ENCODE measurements at places on chromosomes 12 and 14.
A peak's percentile ranks its signal among the peaks of the same experiment; 100 is the strongest.

DNA sequence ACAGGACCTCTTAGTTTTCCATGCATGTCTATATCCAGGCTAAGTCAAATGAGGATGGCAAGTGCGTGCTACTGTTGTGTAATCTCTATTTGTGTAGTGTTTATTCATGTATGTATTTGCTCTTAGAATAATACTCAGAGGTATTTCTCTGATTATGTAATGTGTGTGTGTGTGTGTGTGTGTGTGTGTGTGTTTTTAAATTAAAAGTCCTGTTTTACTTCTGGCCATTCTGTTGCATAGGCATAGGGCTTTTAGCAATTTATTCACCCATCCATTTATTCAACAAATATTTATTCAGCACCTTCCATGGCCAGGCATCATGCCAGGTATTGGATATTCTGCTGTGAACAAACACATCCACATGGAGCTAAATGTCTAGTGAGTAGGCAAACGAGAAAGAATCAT lies 63.5 kb downstream of the PELI2 start:
- no peak for DNase-seq

DNA sequence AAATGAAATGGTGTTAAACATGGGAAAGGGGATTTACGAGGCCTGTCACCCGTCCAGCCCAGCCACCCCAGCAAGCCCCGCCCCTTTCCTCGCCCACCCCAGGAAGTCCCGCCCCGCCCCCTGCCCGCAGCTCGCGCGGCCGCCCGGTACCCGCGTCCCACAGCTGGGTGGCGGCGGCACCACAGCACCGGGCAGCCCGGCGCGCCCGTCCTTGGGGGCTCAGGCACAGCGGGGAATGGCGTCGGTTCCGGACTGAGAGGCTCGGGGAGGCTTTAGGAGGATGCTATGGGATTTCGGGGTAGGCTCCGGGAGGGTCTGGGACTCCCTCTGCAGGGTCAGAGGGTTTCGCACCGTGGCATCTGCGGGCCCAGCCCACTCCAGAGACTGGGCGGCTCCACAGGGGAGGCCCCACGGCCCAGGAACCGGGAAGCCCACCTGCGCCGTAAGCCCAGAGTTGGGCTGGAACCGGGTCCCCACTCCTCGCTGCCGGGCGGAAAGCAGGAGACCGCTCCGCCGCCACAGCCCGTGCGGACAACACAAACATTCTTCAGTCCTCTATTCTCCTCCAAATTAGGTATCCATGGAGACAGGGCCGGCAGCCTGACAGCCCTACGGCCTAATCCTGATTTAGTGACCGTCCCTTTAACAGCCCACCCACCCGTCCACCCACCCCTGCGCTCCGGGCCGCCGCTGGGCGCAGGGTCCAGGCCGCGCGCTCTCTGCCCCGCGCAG lies 1.4 kb downstream of the FIGNL2 start:
- peak; percentile 82 for DNase-seq

DNA sequence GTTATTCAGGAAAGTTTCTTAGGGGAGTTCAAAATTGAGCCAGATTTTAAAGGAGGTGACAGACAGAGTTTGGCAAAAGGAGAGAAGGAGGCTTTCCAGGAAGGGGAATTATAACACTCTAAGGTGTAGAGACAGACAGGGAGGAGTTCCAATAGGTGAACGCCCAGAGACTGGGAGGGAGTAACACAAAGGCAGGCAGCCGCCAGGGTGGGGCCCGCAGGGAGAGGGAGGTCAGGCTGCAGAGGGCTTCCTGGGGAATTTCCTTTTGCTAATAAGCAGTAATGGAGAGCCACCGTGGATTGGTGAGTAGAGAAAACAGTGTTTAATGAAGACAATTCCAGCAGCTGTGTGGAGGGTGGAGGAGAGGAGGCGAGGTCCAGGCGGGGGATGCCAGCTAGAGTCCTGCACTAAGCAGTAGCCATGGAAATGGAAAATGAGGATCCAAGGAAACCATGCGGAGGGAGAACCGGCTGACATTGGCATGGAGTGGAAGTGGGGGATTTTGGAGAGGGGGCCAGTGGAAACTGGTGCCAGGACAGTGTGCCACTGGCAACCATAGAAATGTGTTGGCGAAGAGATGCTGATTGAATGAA lies 22.2 kb downstream of the GRIN2B start:
- no peak for DNase-seq

GRCh38 chr14:39827901-39828655 lies 395.8 kb upstream of the FBXO33 start:
- no peak for DNase-seq

GRCh38 chr12:3420693-3421092 lies 70.3 kb upstream of the PRMT8 start:
- no peak for DNase-seq

DNA sequence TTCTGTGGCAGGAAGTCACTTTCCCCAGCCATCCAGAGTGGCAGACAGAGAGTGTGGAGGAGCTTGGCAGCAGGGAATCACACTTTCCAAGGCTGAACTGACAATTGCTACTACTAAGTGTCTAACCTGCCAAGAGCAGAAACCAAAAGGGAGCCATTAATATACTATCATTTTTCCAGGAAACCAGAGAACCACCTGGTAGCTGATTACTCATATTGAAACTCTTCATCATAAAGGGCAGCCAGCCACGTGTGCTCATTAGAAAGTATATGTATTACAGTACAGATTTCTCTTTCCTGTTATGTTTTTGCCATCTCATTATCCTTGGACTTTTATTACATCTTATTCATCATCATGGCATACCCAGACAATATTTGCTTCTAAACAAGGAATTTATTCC lies 374.9 kb downstream of the GXYLT1 start:
- no peak for DNase-seq

GRCh38 chr12:109559601-109560000 lies 13.7 kb downstream of the MMAB start:
- DNase-seq: no peak

DNA sequence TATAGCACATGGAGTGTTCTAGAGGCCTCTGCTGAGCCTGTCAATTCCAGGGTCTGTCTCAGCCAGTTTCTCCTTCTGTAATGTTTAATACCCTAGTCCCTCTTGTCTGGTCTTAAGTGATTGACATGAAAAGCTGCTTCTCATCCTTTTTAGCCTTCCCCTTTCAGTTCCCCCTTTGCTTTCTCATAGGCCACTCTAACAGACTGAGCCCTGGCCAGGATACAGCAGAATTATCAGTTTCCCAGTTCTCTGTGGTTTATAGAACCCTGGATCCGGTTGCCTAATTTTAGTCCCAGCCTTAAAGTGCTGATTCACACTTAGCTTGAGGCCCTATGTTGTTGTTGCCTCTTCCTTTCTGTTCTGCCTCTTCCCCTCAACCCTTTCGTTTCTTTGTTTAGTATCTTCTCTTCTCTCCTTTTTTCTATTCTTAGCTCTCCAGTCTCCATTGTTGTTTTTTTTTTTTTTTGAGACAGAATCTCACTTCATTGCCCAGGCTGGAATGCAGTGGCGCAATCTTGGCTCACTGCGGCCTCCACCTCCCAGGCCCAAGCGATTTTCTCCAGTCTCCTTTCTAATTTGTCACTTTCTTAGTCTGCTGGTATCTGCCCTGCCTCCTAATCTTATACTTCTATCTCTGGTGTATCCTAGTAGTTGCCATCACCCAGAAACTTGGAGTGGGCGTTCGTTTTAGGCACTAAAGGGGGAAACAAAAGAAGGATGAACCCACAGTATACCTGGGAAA lies 2.9 kb upstream of the BIN2 start:
- DNase-seq: no peak

GRCh38 chr12:84786622-84787021 lies 126.0 kb downstream of the SLC6A15 start:
- no peak for DNase-seq

- no peak for DNase-seq
Measured at GRCh38 chr14:22502551-22502950, 86.5 kb downstream of the DAD1 start.

DNA sequence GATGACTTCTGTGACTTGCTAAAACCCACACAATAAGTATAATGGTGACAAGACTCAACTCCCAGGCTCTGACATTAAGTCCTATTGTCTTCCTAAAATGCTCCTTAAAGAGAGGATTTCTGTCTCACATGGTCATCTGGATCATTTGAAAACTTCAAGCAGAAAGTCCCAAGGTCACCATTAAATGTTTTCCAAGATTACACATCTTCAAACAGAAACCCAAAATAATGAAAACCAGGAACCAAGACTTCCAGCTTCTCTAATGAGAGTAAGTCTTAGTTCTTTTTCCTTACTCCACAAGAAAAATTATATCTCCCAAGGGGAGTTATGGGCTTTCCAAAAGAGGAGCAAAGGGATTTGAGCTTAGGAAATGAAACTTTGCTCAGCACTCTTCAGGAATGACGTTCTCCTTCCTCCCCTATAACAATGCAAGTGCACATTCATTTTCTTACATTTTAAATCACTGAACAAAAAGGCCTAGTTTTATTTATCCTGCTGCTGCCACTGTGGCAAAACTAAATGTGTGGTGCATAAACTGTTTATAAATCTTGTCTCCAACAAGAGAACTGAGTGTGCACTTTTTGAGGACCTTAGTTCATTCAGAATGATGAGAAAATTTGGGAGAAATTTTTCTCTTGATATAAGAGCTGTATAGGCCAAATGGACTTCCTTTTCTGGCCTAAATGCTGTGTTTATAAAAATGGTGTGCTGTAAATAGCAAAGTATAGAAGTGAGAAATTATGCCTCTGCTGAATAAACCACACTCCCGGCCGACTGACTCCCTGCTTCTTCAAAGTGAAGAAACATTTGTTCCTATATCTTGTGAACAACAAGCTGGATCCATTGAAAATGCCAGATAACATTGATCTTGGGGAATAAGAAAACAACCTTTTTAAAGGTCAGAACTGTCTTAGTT lies 148.4 kb upstream of the PLEKHG7 start:
- DNase-seq: no peak

DNA sequence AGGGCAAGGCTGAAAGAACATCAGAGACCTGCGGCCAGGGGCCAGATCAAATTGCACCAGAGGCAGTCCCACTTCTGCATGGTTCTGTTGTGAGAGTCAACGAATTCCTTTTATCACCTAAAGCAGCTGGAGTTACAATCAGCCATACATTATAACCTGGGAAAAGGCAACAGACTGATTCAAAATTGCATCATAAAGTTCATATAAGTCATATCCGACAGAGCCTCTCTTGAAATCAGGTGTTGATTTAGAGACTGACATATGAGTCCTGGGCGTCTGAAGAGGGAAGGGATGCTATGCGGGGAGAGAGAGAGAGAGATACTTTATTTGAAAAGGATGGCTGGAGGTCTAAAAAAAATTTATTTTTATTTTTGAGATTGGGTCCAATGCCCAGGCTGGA lies 89.4 kb downstream of the EFCAB11 start:
- DNase-seq: no peak

DNA sequence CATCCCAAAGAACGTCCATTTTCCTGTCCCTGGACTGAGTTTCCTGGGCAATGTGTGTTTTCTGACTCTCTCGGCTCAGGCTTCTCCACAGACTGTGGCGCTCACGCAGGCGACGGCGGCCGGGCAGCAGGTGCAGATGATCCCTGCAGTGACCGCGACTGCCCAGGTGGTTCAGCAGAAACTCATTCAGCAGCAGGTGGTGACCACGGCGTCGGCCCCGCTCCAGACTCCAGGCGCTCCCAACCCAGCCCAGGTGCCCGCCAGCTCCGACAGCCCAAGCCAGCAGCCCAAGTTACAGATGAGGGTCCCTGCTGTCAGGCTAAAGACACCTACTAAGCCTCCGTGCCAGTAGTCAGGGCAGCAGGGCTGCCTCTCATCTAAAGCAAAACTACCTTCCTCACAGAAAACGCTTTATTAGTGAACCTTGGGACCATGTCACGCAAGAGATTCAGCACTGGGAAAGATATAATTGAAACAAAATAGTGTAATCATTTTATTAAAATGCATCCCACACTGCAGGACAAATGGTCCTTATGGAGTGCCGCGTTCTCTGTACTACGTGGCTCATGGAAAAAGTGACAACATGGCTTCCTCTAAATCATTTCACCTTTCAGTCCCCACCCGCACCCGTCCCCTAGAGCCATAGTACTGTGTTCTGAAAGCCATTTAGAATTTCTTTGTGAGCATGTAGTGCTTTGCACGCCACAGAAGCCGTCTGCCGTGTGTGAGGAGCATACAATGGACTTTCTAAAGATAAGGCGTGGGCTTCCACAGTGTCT lies 66.6 kb downstream of the DDX51 start:
- DNase-seq: no peak

GRCh38 chr12:129049917-129050316 lies 196.6 kb downstream of the GLT1D1 start:
- DNase-seq: no peak

GRCh38 chr12:72815421-72815820 lies 543.3 kb downstream of the TRHDE start:
- DNase-seq: no peak

DNA sequence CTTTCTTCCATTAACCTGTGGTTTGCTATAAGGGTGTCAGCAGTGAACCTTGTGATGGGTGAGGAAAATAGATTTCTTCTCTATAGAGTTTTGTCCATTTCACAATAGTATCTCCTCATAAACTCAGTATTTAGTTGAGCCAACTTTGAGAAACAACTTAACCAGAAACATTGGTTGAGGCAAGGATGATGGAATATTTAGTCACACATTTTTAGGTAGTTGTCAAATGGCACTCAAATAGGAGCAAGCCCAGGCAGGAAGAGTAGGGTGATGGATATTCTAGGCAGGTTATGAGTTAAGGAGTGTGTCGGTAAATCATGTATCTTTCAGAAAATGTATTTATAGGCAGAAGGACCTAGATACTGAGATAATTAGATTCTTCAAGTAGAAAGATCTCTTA lies 1267.6 kb downstream of the SLC16A7 start:
- no peak for DNase-seq

DNA sequence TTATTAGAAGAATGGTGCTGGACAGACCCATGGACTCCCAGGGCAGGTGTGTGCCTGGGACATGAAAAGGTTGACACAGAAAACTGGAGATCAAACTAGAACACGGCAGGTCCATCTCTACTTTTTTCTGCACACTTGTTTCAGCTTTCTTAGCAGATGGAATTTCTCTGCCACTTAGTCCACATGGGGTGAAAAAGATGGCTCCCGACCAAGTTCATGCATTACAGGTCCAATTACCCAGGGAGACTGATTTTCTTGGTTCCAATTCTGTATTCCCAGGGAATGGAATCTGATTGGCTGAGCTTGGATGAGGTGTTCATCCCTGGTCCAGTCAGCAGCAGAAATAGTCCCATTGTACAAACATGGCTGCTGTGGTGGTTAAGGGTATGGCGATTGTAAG lies 238.9 kb upstream of the SRRM4 start:
- DNase-seq: no peak

GRCh38 chr12:122793685-122794106 lies 19.3 kb downstream of the CCDC62 start:
- peak; percentile 18 for DNase-seq

- peak; percentile 13 for DNase-seq
Measured at GRCh38 chr12:25557830-25558436, 4.8 kb upstream of the LMNTD1 start.

- DNase-seq: no peak
Measured at GRCh38 chr12:65532764-65533163, 254.3 kb downstream of the MSRB3 start.

All from WERI-Rb-1 (cell line).